Ammon's horn (tissue), 1 donor: ENCODE measurements at places on chromosomes 3 and 15.

- no peak for DNase-seq
Measured at GRCh38 chr3:195865752-195866151, 42.6 kb downstream of the TNK2 start.

- DNase-seq, result no peak
Measured at GRCh38 chr3:186519021-186519658, 25.0 kb downstream of the CRYGS start.

DNA sequence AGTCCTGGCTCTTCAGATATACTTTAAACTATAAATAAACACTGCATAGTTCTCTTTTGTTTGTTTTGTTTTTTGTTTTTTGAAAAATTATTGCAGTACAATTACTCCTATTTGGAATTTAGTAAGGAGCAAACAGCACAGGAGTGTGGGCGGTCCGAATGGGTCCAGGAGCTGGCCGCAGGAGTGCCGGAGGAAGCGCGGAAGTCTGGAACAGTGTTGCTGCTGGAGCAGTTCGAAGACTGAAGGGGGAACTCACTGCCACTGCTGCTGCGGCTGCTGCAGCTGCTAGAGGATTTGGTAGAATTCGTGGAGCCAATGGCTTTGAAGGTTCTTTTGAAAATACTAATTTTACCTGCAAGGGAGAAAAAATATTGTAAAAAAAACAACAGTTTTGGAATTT is 329.9 kb downstream of the ZNF385D start:
- no peak for DNase-seq

GRCh38 chr15:54660356-54660755 is 536.4 kb downstream of the RSL24D1 start:
- DNase-seq, result no peak

GRCh38 chr3:52827866-52828376 is 2.6 kb downstream of the ITIH4 start:
- DNase-seq, result no peak

- DNase-seq, result no peak
Measured at GRCh38 chr3:193488741-193489140, 66.0 kb downstream of the ATP13A4 start.

GRCh38 chr3:11928381-11928780 is 75.8 kb upstream of the SYN2 start:
- DNase-seq, result no peak

- DNase-seq, result no peak
Measured at GRCh38 chr3:180630371-180630770, 28.4 kb downstream of the TTC14 start.

- no peak for DNase-seq
Measured at GRCh38 chr15:89412905-89413411, 78.3 kb upstream of the POLG start.

DNA sequence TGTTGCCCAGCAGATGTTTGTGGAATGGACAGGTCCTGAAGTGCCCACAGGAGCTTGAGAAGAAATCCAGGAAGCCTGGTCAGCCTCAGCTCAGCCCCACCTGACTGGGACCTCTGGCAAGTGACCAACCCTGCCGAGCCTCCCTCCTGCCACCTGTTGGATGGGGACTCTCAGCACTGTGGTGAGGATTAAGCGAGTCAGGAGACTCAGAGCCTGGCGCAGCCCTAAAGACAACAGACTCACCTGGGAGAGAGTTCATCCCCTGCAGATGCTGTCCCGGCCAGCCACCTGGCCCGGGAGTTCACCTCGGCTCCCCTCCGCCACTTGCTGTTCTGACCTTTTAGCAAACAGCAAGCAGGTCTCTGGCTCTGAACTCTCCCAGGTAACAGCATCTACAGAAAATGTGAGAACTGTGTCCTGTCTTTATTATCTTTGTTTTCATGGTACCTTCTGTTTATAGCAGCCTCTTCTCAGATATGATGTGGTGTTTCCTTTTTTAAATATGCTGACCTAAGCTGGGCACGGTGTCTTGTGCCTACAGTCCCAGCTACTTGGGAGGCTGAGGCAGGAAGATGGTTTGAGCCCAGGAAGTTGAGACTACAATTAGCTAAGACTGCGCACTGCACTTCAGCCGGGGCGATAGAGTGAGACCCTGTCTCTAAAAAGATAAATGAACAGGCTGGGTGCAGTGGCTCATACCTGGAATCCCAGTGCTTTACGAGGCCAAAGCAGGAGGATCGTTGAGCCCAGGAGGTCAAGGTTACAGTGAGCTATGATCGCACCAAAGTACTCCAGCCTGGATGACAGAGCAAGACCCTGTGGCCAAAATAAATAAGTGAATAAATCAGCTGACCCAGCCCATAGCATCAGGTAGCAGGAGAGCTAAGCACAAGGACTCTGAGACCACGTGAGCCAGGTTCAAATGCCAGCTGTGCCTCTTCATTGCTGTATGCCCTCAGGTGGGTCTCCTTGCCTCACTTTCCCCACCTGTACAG is 32.4 kb upstream of the SLC6A6 start:
- DNase-seq, result no peak

- no peak for DNase-seq
Measured at GRCh38 chr15:57298204-57298603, 78.1 kb upstream of the CGNL1 start.

GRCh38 chr3:125098611-125099291 is 43.0 kb upstream of the HEG1 start:
- DNase-seq, result no peak

GRCh38 chr3:126003447-126004190 is 34.6 kb downstream of the ROPN1B start:
- no peak for DNase-seq

DNA sequence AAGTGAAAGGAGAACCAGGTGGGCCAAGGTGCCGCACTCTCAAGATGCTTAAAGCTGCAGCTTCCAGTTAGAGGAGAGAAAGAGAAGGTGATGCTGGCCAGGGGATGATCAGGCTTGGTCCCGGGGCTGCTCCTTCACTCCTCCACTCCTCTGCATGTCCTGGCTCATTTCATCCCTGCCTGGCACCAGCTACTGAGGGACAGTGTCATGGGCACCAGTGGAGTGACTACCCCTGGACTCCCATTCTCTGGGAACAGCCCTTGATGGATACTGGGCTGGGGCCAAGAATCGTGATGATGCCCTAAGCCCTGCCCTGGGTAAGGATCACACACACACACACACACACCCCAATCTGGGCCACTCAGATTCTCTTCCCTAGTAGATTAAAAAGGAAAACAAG is 243.7 kb downstream of the UACA start:
- no peak for DNase-seq

DNA sequence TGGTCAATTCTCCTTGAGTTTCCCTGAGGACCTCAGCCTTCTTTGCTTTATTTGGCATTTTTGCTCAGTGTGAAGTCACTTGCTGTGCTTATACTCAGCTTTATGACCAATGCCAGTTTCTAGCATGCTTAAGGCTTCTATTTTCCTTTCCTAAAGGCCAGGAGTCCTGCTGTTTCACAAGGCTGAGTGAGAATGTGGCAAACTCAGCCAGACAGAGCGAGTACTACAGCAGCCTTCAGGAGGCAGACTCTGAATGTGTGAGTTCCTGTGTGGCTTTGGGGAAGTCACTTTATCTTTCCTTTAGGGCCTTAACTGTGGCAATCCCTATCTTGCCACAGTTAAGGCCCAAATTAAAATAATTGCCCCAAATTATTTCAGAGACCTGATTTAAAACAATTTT is 213.2 kb upstream of the MRPL3 start:
- no peak for DNase-seq

DNA sequence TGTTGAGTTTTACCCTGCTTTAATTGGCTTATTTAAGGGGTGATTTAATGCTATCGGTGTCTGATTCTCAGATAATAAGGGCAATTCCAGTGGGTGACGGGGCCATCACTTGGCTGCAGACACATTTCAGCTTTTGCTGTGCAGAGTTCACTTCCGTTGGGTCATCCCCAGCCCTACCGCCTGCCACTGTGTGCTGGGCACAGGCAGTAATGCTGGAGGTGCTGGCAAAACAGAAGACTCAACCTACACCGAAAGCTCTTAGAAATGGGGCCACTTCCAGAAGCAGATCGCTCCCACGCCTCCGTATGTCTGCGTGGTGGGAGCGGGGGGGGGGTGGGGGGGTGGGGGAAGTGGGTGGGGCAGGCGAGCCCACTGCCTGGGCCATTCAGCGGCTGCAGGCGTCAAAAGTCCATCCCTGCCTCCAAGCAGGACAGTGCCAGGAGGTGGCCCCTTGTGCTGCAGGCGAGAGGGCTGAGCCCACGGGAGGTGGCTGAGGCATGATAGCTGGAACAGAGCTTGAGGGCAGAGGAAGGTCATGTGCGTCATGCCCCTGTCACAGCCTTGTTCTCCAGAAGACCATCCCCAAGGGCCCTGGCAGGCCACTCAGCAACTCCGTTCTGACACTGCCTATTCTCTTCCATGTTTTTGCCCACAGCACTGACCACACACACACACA is 128.3 kb downstream of the ATP10A start:
- DNase-seq, result no peak

GRCh38 chr3:88059380-88060170 is 520 bp downstream of the ZNF654 start:
- peak; percentile 9 for DNase-seq

GRCh38 chr3:10506696-10507095 is 1.3 kb upstream of the ATP2B2 start:
- DNase-seq, result no peak

DNA sequence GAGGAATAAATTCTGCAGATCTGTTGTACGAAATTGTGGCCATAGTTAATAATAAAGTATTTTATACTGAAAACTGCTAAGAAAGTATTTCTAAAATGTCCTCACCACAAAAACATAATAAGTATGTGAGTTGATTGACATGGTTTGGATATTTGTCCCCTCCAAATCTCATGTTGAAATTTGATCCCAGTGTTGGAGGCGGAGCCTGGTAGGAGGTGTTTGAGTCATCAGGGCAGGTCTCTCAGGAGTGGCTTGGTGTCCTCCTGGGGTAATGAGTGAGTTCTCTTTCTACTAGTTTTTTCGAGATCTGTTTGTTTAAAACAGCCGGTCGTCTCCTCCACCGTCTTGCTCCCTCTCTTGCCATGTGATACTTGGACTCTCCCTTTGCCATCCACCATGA is 424.1 kb upstream of the KCNMB2 start:
- DNase-seq, result no peak

DNA sequence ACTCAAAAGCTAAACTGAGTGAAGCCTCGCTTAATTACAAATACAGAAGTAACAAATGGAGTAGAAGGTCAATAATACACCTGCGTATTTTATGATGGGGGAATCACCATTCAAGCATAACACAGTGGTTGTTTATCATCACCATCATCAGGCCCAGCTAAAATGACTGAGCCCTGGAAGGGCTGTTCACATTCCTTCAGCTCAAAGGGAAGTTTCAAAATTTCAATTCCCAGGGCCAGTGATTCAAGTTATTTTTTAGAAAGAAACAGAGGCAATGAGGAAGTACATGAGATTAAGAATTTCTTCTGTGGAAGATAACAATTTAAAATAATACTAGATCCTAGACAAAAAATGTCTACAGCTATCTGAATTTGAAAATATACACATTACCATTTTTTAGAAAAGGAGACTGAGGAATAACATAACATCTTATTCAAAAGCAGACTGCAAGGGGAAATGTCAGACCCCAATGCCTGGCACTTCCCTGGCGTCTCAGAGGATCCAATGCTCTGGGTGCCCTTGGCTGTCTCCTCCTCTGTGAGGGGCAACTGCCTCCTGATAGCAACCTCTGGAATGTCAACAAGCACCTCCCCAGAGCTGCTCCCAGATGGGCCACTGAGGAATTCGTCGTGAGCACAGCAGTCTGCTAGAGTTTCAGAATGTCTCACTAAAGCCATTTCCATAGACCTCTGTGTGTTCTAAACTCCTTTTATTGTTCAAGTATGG is 22.8 kb downstream of the EHD4 start:
- DNase-seq, result no peak

DNA sequence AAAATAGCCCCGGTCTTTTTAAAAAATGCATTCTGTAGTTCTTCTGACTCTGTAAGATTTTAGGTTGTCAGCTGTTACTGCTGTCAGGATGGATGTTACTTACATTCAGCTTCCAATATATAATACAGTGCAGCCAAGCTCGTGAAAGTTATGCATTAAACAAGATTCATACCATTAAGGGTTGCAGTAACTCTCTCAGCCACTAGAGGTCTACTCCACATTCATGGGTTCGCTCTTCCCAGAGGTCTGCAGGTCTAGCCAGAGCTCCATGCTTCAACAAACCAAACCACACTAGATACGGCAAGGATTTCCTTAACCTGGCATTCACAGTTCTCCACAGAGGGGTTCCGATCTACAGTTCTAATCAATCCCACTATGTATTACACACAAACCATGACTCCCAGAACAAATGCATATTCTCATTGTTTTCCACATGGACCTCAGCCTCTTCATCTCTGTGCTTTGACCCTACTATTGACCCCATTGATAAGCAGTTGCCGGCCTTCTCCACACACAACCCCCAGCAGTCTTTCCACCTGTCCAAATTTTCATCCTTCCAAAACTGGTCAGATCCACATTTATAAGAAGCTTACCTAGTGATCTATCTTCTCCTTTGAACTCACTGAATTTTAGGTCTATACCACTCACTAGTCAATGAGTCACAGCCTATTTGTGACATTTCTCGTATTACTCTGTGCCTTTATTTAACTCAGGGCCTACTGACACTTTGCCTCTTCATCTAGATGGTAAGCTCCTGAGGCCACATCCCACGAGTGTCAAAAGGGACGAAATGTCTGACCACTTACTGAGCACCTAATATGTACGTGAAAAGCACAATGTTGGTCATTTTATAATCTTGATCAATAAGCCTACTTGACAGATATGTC is 33.7 kb downstream of the RORA start:
- DNase-seq, result no peak

- peak; percentile 87 for DNase-seq
Measured at GRCh38 chr3:111967651-111968274, 11.1 kb upstream of the ABHD10 start.

DNA sequence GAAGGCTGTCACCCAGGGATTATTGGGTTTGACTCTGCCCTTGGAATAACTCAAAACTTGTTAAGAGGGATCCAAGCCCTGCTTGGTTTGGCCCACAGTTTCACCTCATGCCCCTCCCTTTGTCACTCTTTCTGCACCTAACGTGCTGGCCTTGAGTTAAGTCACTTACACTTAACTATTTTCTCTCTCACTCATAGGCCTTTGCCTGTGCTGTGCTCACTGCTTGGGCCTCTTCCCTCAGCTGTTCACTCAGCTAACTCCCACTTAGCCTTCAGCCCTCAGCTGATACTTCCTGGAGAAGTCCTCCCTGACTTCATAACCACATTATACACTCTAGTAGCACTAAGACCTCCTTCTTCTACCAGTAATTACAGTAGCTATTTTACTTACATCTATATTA is 133.3 kb downstream of the CMSS1 start:
- no peak for DNase-seq

GRCh38 chr3:37392957-37393356 is 218.6 kb upstream of the LRRFIP2 start:
- no peak for DNase-seq

DNA sequence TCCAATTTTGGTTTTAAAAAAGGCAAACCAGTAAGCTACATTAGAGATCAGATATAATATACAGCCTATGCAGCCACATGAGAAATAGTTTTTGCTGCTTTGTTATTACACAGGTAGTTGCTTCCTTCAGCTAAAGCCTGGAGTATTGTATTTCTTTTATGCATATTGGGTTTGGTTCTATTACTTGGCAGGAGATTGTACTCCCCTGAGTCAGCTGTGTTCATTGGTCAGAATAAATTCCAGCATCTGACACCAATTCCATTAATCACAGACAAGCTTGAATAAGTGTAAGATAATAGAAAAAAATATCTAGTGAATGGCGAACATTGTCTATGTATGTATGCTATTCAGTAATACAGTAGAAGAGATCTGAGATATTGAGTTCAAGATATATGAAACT is 26.1 kb upstream of the ZCWPW2 start:
- no peak for DNase-seq
